SK-N-MC (cell line): ENCODE measurements at places on chromosomes 16 and 17.

- DNase-seq: no peak
Measured at GRCh38 chr16:35552763-35553162, 2093.4 kb downstream of the TP53TG3F start.

GRCh38 chr16:85948138-85948509, 49.2 kb downstream of the IRF8 start:
- no peak for DNase-seq

- DNase-seq: no peak
Measured at GRCh38 chr17:54780238-54780637, 120.4 kb upstream of the TOM1L1 start.

- no peak for DNase-seq
Measured at GRCh38 chr17:81511554-81511803, 1.1 kb downstream of the ACTG1 start.

DNA sequence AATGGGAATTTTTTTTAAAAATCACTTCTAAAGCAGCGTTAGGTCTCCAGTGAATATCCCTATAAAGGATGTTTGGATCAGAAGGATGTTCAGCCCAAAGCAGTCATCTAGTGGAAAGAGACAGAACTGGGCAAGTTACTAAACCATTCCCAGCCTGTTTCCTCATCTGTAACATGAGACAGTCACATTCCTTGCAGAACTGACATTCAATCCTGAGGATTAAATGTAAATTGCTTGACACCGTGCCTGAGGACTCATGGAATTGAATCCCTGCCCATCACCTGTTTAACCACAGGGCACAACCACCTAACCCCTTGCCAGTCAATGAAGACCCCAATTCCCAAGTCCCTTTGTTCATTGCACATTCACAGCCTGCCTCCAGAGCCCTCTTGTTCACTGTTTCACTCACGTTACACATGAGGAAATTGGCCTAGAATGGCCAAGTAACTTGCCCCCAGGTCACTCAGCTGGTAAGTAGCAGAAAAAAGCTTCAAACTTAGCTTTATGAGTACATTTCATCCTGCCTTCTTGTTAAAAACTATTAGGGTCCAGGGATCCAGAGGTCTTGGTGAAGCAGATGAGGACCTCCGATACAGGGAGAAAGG, 1.4 kb downstream of the CMTM2 start:
- DNase-seq: no peak
